ENCODE measurements at places on chromosomes 6 and 20. TPM values are rescaled to one million over a fixed set of nuclear protein-coding genes. Genes with fewer than 3 reads are reported as not detected.

The TMC2 gene
- total RNA-seq, result not detected

The HLA-DOB gene
- total RNA-seq, result not detected

DNA sequence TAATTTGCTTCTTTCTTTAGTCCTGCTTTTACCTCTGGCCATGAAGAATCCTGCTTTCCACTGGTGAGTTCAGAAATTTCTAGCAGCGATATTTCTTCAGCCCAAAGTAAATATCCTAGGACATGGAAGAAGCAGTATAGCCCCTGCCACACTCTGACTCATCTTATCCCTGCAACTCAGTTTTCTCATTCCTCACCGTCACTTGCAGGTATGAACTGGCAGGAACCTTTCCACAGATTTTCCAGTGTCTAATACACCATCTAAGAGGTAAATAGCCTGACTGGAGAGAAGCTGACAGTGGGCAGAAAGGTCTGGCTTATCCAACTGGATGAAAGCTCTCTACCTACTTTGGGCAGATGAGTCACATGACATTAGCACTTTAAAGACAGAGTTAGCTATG is 816.7 kb upstream of the FLRT3 start:
- DNase-seq, result no peak

- DNase-seq, result no peak
These were observed 417 bp downstream of the NFATC2 start for GRCh38 chr20:51542033-51542570.

- no peak for DNase-seq
These were observed 78.5 kb upstream of the ASF1A start for GRCh38 chr6:118815495-118815894.

The C6orf58 gene
- 0.39 TPM for total RNA-seq

The PRRT1 gene
- not detected for total RNA-seq

- DNase-seq, result no peak
These were observed 569.6 kb upstream of the FLRT3 start for GRCh38 chr20:14906908-14907434.

The TOX2 gene
- 0.06 TPM for total RNA-seq

- DNase-seq, result peak; percentile 55
These were observed 164.9 kb upstream of the RREB1 start for GRCh38 chr6:6942831-6943230.

- DNase-seq, result peak; percentile 42
These were observed 661 bp upstream of the HEBP2 start for GRCh38 chr6:138403324-138403800.

The PGC gene
- not detected for total RNA-seq

DNA sequence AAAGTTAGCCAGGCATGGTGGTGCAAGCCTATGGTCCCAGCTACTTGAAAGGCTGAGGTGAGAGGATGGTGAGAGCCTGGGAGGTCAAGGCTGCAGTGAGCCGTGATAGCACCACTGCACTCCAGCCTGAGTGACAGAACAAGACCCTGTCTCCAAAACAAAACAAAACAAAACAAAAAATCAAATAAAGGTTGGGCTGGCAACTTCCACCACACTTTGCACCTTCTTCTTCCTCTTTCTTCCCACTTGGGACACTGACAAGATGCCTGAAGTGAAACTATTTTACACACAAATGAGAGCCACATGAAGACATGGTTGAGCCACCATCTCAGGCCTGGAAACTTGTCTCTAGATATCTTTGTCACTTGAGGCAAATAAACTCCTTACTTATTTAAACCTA is 53.8 kb upstream of the CCDC28A start:
- DNase-seq, result no peak

GRCh38 chr6:148471624-148472159 is 129.1 kb downstream of the SASH1 start:
- DNase-seq, result no peak

DNA sequence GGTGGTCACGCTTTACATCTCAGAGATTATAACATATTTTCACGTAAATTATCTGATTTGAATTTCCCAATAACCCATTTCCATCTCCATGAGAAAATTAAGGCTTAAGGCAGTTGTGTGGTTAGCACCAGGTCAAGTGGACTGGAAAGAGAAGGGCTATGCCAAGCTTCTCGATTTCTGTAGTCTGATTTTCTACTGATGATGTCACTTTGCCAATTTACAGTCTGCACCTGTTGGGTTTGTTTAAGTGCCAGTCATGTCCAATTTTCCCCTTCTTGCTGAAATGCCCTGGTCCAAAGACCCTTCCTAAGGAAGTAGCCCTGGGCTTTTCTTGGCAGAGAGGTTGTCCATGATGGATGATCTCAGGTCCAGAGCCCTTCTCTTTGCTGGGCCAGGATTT is 562.3 kb upstream of the BTBD3 start:
- no peak for DNase-seq

DNA sequence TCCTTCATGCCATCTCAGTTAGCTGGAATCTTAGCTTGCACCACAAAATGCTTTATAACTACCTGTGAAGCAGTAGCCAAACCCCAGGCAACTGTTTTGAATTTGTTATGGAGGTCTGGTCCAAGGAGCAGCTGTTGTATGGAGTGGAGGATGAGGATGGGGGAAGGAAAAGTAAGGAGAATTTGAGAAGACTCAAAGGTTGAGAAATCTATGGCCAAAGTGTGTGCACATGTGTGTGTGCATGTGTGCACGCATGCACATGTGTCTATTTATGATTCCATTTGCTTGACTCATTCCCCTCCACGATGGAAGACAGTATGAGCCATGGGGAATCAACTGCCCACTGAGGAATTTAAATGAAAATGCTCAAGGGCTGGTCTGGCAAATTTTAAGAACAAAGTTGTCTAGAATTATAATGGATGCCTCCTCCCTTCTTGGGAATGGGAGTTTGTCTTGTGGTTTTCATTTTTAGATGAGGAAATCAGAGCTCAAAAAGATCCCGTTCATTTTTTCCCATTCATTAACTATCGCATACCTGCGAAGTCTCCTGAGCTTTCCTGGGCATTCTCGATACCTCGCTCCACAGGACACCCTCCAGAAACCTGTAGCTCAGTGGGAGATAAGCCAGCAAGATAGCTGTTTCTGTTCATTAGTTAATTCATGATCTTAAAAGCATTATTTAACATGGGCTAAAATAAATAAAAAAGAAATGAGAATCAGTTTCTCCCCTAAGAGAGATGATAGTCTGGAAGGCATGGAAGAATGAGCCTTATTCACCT is 152.3 kb upstream of the NEDD9 start:
- peak; percentile 54 for DNase-seq

The SPATA25 gene
- not detected for total RNA-seq

GRCh38 chr20:58627212-58628072 is 23.6 kb upstream of the STX16 start:
- no peak for DNase-seq

GRCh38 chr20:9363673-9364072 is 150.7 kb upstream of the LAMP5 start:
- DNase-seq, result peak; percentile 6

The TEAD3 gene
- total RNA-seq, result 7.3 TPM

GRCh38 chr20:48460681-48461080 is 367.1 kb downstream of the PREX1 start:
- DNase-seq, result no peak

The AKAP12 gene
- total RNA-seq, result 380 TPM

DNA sequence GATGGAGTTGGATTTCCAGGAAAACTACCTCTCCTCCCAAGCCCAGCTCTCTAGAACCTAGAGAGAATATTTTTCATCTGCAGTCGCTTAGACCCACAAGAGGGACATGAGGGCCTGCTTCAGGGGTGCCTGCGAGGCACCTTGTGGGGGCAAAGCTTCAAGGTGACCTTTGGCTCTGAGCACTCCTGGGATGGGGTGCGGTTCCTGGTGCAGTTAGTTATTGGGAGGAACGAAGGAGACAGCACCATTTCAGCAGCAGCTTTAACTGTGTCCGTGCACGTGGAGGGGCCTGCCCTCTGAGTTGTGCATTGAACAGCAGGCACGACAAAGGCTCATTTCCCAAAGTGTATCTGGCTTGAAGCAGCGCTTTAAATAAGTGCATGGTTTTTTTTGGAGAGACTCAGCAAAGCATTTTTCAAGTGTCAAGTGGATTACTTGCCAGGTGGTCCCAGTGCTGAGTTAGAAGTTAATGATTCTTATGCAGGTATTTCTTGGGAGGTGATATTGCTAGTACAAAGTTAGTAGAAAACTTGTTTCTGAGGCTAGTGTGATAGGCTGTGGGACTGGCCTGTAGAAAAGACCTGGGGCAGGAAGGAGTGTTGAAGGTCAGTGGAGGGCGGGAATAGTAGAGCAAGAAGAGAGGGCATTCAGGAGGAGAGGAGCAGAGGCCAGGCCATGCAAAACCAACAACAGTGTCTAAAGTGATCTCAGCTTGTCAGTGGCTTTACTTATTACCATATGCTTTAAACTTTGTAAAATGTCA is 3.8 kb downstream of the IGF2R start:
- no peak for DNase-seq

DNA sequence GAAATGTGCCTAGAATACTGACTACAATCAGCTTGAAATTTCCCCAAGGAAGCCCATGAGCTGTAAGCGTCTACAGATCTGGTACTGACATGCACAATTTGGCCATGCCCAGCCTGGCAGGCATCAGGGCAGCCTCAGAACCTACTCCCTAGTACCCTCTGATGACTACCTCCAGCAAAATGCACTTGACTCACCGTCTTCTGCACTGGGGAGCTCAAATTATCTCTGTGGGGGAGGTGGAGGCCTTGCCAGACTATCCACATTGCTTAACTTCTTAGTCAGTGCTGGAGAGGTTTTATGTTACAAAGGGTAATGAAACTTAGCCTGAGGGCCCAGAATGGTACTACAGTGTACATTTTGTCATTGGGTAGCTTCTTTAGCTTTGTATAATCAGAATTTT is 126.0 kb upstream of the ADGRF1 start:
- peak; percentile 98 for DNase-seq

- DNase-seq, result no peak
These were observed 84.2 kb upstream of the BMP2 start for GRCh38 chr20:6683021-6683977.

The SPEF1 gene
- not detected for total RNA-seq

DNA sequence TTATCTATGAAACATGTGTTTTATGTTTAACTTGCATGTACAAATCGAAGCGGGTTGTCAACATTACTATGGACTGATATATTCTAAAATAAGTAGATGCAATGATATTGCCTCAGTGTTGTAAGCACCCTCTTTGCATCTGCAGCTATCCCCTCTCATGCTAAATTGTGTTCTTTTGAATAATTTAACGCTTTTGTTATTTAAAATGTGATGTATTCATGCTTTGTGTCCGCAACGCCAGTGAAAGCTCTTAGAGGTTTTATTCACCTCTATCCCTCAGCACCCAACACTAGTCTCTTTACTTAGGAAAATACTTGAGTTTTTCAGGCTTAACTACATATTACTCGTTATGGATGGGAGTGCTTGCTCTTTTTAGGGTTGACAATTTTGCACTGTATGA is 173.7 kb upstream of the ID4 start:
- DNase-seq, result no peak

DNA sequence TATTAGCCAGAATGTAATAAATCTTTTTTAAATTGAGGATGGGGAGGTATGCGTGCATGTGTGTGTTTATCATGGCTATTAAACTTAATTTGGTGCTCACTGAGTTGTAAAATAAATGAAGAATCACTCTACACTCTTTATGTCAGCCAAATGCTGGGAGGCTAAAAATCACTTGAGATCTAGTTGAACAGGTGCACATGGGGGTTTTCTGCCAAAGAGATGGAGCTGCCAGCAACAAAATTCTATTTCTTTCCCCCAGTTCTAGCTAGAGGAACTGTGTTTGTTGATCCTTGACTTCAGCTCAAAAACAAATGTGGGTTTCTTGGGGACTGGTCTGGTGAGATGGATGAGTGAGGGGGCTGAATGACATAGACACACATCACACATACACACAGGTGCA is 183.3 kb upstream of the BTBD3 start:
- DNase-seq, result no peak

The LAMA2 gene
- 0.65 TPM for total RNA-seq

GRCh38 chr6:33895296-33895695 is 91.5 kb upstream of the MLN start:
- no peak for DNase-seq

- DNase-seq, result no peak
These were observed 60.8 kb upstream of the RPS6KA2 start for GRCh38 chr6:166687879-166688205.

GRCh38 chr6:138931660-138932059 is 56.4 kb downstream of the REPS1 start:
- DNase-seq, result no peak

DNA sequence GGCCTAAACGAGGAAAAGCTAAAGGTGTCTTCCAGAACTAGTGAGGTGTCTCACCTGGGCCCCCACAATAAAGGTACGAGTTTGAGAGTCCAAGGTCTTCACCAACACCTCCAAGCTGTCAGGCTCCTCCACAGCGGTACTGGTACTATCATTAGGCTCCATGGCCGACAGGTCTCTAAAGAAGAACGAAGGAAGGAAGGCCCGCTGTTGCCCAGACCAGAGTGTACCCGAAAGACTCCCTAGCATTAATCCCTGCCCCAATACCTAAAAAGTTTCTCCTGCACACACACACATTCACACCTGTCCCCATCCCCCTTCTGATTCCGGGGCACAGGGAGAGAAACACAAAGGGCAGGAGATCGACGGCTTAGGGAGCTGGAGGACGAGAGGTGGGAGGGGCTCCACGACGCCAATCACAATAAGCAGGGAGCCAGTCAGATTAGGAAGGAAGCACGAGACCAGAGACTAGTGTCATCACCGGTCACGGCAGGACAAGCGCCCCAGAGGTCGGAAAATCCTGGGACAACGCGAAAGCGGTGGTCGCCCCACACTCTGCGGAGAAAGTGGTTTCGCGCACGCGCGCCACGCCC is 764 bp downstream of the BAG6 start:
- DNase-seq, result peak; percentile 84

DNA sequence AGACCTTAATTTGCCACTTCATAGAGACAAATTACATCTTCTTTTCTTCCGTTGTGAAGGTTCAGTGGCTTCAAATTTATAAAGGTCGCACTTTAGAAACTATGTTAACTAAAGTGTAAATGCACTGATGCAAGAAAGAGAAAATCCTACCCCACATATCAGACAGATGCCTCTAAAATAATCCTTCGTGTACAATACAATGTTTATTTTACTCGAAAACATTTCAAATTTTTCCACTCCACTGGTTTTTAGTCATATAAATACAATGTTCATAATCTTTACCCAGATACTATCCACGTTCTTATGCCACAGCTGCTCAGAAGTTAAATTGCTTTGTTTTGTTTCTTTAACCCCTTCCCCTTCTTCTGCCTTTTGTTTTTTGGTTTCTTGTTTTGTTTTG is 140.3 kb upstream of the LAMP5 start:
- DNase-seq, result no peak

- DNase-seq, result no peak
These were observed 120.1 kb upstream of the TIAM2 start for GRCh38 chr6:154874773-154875592.

DNA sequence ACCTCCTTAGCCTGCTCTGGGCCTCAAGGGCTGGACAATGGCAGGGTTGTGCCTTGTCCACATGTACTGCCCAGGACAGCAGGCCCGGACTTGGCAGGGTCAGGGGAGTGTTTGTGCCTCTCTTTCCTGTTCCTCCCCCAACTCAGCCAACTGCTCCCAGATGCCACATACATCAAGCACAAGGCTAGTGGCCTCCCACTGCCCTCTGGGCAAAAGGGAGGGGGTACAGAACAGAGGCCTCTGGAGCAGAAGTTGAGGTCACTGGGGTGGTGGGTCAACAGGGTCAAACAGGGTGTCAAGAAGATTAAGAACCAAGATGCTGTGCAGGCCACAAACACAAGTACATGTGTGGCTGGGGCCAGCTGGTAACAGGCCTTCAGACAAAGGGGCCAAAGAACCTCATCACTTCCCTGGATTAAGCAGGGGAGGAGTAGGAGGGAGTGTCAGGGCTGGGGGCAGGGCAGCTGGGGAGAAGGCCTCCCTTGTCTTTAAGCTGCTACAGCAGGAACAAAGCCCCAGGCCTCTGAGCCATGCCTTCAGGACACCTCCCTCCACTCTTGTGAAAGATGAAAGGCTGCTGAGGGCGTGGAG is 36.0 kb downstream of the KCNK5 start:
- DNase-seq, result no peak

Data from Daoy (cell line).